ENCODE measurements at places on chromosomes 13 and 19. TPM values are rescaled to one million over a fixed set of nuclear protein-coding genes. Genes with fewer than 3 reads are reported as not detected.

DNA sequence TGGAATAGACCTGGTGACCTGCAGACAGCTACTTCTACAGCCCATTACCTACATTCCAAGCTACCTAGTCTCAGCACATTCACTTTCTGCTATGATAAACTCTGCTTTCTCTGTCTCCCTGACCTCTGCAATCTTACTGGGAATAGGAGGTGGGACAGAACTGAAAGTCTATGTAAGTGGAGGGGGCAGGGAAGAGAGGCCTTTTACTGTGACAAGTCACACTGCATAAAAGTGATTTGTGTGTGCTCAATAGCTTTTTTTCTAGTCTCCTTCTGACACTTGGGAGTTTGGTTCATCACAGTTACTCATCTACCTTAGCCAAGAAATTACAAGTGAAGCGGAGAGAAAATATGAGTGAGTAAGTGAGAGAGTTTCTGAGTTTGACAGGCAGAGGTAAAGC is 322.4 kb downstream of the OLFM4 start:
- no peaks in the 10 kb centered on the region for H3K27me3 ChIP-seq
- no peaks in the 10 kb centered on the region for H3K36me3 ChIP-seq
- H3K4me3 ChIP-seq = no peak overlapping the region

DNA sequence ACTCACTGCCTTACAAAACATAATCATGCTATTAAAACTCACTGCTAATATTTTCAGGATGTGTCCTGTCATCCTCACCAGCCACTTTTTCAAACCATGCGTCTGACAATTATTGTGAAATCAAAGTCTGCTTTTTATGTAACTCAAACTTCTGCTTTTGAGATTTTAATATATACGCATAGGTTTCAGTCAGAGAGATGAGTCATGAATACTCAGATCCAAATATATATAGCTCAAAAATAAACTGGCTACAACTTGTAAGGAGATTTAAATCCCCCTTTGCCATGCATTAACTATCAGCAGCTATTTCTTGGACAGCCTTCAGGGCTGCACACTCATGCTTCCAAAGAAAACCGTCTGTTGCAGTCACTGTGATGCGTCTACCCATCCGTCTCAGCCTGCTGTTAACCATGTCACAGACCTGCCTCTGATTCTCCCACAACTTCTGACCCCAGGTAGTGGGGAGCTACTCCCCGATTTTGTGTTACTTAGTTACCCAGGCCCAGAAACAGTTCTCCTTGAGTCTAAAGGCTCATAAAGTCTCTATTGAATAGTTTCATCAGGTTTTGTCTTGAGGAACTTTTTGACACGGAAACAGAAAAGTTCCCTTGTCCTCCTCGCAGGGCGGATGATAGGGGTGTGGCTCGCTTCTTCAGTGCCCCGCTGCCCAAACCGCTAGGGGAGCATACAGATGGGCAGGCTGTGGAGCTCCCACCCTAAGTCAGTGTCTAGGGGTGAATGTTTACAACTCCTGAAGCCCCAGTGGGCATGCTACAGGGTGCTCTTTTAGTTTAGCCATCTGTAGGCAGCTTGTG is 33.8 kb upstream of the SGCG start:
- no peak overlapping the region for H3K27ac ChIP-seq
- peaks cover 21% of the 10 kb centered on the region for H3K4me1 ChIP-seq
- DNase-seq = no peak
- H3K36me3 ChIP-seq = no peaks in the 10 kb centered on the region
- H3K4me3 ChIP-seq = no peak overlapping the region

PDE4C gene
- total RNA-seq = 1.4 TPM

DNA sequence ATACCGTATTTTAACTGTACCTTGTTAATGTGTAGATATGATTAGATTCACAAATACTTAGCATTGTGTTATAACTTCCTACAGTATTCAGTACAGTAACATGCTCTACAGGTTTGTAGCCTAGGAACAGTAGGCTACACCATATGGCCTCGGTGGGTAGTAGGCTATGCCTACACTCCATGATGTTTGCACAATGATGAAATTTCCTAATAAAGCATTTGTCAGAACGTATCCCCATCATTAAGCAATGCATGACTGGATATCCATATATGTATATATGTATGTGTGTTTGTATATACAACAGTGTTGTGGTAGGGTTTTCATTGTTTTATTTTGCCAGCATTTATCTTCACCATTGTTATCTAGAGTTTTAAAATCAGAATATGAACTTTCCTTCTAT is 119.4 kb downstream of the SLC7A1 start:
- H3K27ac ChIP-seq = no peak overlapping the region
- no peaks in the 10 kb centered on the region for H3K27me3 ChIP-seq
- no peak for DNase-seq

GRCh38 chr13:66581675-66582074 is 648.5 kb downstream of the PCDH9 start:
- no peaks in the 10 kb centered on the region for H3K36me3 ChIP-seq
- H3K27ac ChIP-seq = no peak overlapping the region
- DNase-seq = no peak
- no peaks in the 10 kb centered on the region for H3K4me1 ChIP-seq
- H3K4me3 ChIP-seq = no peak overlapping the region
- H3K27me3 ChIP-seq = no peaks in the 10 kb centered on the region

DNA sequence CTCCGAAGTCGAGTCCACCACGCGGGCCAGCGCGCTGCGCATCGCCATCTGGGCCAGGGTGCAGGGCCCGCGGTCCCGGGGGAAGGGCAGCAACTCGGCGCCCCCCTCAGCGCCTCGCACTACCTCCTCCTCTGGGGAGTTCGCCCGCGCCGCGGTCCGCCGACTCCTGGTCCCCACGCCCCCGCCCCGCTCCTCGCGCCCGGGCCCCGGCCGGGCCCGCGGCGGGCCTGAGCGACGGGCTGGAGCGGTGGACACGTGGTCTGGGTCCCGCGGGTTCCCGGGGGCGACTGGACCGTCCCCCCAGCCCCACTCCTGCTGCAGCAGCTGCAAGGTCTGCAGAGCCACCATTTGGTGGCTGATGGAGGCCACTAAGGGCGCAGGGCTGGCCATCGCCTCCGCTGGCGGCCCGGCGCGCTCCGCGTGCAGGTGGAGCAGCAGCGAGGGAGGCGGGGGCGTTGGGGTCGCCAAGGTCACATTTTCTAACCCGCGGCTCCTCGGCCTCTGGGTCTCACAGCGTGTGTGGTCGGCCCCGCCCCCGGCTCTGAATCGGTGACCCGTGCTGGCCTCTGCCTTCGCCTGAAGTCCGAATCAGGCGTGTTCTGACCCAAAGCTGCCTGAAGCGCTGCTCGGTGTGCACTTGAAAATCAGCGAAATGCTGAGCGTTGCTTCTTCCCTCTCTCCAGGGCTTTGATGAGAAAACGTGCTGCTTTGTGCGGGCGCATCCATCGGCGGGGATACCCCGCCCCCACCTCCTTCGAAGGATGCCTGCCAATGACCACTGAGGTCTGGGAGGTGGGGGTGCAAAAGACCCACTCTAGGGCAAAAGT is at the start of gene DLEU7:
Gene DLEU7 (minus strand): TSS at position 436 of the 827 bp plus-strand sequence. CDS start 46 bp downstream, at position 390.
- H3K36me3 ChIP-seq = no peaks in the 10 kb centered on the region
- peaks cover 11% of the 10 kb centered on the region for H3K4me1 ChIP-seq
- no peak within 1 kb of the TSS for H3K27ac ChIP-seq
- DNase-seq = no peak
- H3K4me3 ChIP-seq = peak within 1 kb of the TSS; percentile 38

SPART gene
- 33.8 TPM for total RNA-seq

DNA sequence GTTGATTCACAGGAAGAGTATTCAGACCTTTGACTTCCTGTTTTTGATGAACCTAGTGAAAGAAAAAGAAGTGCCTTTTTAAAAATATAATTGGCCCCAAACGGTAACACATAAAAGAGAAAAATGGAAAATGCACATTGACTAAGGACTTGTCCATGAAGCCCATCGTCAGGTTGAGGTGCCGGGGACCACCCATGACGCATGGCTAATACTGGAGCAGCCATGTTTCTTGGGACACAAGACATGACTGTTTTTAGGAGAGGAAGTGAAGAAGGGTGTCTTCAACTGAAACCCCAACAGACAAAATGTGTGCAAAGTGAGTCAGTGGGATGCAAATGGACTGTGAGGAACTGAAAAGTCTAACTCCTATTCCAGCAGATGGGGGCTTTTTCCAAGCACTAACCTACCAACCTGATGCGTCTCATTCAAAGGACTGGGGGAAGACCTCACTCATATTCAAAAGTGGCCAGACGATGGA is 459.4 kb downstream of the FOXO1 start:
- H3K27ac ChIP-seq = no peak overlapping the region
- no peak overlapping the region for H3K4me3 ChIP-seq
- H3K27me3 ChIP-seq = no peaks in the 10 kb centered on the region
- peaks cover 21% of the 10 kb centered on the region for H3K4me1 ChIP-seq

- no peak overlapping the region for H3K27ac ChIP-seq
- H3K27me3 ChIP-seq = no peaks in the 10 kb centered on the region
- no peak overlapping the region for H3K4me3 ChIP-seq
Observed at GRCh38 chr13:72341904-72342303, 385.5 kb downstream of the MZT1 start.

PPM1N gene
- not detected for total RNA-seq

GRCh38 chr19:36101550-36102327 is 9.2 kb upstream of the OVOL3 start:
- H3K4me3 ChIP-seq = no peak overlapping the region
- H3K27ac ChIP-seq = peak overlapping the region; percentile 86
- no peaks in the 10 kb centered on the region for H3K27me3 ChIP-seq
- no peak for DNase-seq
- H3K36me3 ChIP-seq = peaks cover 31% of the 10 kb centered on the region
- H3K4me1 ChIP-seq = no peaks in the 10 kb centered on the region

SBK3 gene
- 14.3 TPM for total RNA-seq

ATP12A gene
- not detected for total RNA-seq

IL11 gene
- not detected for total RNA-seq

- DNase-seq = no peak
- no peaks in the 10 kb centered on the region for H3K4me1 ChIP-seq
- no peak overlapping the region for H3K27ac ChIP-seq
- no peak overlapping the region for H3K4me3 ChIP-seq
Observed at GRCh38 chr19:46546194-46546896, 50.7 kb upstream of the PNMA8B start.

GRCh38 chr13:78045916-78046315 is 127.3 kb upstream of the EDNRB start:
- H3K4me3 ChIP-seq = no peak overlapping the region
- no peaks in the 10 kb centered on the region for H3K36me3 ChIP-seq
- H3K4me1 ChIP-seq = peaks cover 3% of the 10 kb centered on the region
- H3K27me3 ChIP-seq = no peaks in the 10 kb centered on the region
- DNase-seq = no peak
- H3K27ac ChIP-seq = peak overlapping the region; percentile 58

SHISA2 gene
- total RNA-seq = 0.12 TPM

KLK10 gene
- not detected for total RNA-seq

- no peak overlapping the region for H3K4me3 ChIP-seq
- no peak for DNase-seq
- no peak overlapping the region for H3K27ac ChIP-seq
- H3K36me3 ChIP-seq = peaks cover 53% of the 10 kb centered on the region
Observed at GRCh38 chr19:40755248-40755624, 4.2 kb downstream of the SNRPA start.
